Naive thymus-derived CD4-positive, alpha-beta T cell (primary cell): ENCODE measurements at places on chromosomes 12 and 14. TPM values are rescaled to one million over a fixed set of nuclear protein-coding genes. Genes with fewer than 3 reads are reported as not detected.
A peak's percentile ranks its signal among the peaks of the same experiment; 100 is the strongest.

DNA sequence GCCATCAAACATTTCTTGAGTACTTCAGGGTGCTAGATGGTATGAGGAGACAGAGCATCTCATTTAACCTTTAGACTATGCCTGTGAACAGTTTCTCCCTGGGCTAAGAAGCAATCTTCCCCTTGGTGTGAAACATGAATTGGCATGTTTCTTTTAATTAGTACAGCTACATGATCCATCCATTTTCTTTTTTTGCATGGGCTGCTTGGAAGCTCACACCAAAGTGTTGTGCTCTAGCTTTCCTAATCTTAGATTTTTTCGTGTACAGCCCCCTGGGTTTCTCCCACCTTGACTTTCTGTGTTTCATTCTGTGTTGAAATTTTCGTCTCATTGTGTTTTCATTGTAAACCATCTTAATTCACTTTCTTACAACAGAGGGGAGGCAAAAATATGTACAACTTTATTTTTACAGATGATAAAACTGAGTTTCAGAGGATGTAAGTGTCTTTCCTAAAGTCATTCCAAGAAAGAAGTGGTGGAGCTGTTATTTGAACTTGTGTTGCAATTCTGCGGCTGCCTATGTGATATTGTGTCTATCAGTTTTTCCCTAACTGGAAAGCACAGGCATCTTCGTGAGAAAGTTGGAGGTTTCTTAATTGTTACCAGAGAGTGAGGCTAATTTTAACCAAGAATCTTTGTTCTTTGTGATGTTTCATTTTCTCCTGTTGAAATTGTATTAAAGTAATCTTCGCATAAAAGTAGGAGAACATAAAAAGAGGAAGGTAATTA lies 64.5 kb downstream of the DAAM1 start:
- no peak overlapping the region for H3K4me3 ChIP-seq
- no peak for DNase-seq
- no peaks in the 10 kb centered on the region for H3K4me1 ChIP-seq
- no peak overlapping the region for H3K27ac ChIP-seq

DNA sequence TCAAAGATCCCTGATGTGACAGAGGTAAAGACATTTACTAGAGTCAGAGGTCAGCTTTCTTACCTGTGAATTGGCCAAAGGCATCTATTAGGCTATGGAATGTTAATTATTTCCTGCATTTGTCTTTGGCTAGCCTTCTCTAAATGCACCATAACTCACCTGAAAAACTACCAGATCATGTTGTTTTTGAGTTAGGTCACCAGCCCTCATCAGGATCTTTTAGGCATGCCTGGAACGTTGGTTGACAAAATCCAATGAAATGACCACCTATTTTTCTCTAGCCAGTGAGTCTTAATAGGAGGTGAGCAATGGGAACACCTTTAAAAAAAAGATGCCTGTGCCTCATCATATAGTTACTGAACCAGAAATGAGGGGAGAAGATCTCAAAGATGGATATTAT lies 46.2 kb downstream of the ANO4 start:
- no peak overlapping the region for H3K4me3 ChIP-seq
- no peaks in the 10 kb centered on the region for H3K4me1 ChIP-seq
- no peak for DNase-seq
- H3K27me3 ChIP-seq = no peaks in the 10 kb centered on the region
- H3K36me3 ChIP-seq = no peaks in the 10 kb centered on the region
- H3K27ac ChIP-seq = no peak overlapping the region

- no peak overlapping the region for H3K27ac ChIP-seq
- H3K4me3 ChIP-seq = no peak overlapping the region
- no peak for DNase-seq
- no peaks in the 10 kb centered on the region for H3K36me3 ChIP-seq
- no peaks in the 10 kb centered on the region for H3K4me1 ChIP-seq
These were observed 27.3 kb downstream of the TSHR start for GRCh38 chr14:80982711-80983110.

The KSR2 gene
- not detected for total RNA-seq

DNA sequence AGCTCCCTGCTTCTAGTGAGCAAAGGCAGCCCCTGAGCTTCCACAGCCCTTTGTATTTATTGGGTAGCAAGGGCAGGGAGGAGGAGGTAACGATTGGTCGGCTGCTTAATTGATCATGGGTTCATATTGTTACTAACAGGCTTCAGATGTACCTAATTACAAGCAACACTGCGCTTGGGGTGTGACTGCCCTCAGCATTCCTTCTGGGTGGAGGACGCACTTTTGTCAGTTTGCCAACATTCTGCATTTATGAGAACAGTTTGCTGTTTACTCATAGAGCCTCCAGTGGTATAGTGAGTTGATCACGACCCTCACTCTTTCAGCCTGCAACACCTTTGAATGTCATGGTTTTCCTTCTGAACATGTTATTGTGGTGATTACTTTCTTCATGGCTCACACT lies 9.6 kb downstream of the TSHR start:
- peaks cover under 1% of the 10 kb centered on the region for H3K4me1 ChIP-seq
- no peak overlapping the region for H3K27ac ChIP-seq
- H3K27me3 ChIP-seq = no peaks in the 10 kb centered on the region
- no peak for DNase-seq

DNA sequence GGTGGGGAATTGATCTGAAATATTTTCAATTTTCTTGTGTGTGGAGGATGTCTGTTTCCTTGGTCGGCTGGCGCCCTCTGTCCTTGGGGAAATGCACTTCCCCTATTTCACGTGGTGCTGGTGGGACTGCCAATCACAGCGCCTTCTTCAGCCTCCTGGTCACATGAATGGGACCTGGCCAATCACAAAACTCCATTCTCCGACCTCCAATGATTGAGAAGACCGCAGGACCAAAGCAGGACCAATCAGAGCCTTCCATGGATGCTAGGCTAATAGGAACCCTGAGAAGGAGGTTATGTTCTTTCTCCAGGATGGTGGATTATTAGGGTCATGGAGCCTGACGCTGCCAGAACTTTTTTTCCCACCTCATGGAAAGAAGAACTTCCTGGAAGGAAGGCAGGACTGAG lies 188.7 kb downstream of the TTC8 start:
- no peak overlapping the region for H3K27ac ChIP-seq
- no peaks in the 10 kb centered on the region for H3K36me3 ChIP-seq
- H3K4me1 ChIP-seq = no peaks in the 10 kb centered on the region
- H3K27me3 ChIP-seq = no peaks in the 10 kb centered on the region
- no peak overlapping the region for H3K4me3 ChIP-seq

The NAV3 gene
- not detected in 2 replicates for total RNA-seq

The FGF6 gene
- not detected for total RNA-seq

DNA sequence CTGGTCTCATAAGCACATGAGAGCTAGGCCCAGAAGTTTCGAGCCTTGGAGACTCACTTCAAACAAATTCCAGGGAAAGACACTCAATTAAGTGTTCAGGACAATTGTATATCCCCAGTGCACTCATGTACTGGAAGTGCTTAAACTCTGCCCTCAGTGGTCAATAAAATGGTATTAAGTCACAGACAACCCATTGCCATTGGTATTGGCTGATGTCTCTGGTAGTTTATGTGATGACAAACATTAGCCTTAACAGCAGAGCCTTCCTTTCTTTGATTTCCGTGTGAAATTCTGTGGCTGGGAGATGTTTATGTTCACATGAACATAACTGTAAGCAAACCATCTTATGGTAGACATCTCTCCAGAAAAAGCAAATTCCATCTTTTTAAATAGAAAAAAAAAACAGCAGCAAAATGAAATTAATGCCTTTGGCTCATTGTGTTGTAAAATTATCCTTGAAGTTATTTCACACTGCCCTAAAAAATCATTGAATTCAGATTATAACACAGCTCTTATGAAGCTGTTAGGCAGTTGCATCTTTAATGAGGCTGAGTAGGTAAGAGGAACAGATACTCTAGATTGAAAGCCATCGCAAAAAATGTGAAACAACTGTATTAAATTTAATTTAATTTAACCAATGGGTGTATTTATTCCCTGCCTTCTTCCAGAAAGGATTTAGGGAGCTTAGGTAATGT lies 216.2 kb upstream of the PLEKHG7 start:
- DNase-seq = no peak
- H3K4me3 ChIP-seq = no peak overlapping the region
- H3K36me3 ChIP-seq = no peaks in the 10 kb centered on the region
- H3K27me3 ChIP-seq = no peaks in the 10 kb centered on the region
- H3K27ac ChIP-seq = no peak overlapping the region
- no peaks in the 10 kb centered on the region for H3K4me1 ChIP-seq

The LRRK2 gene
- not detected in 2 replicates for total RNA-seq

- no peaks in the 10 kb centered on the region for H3K4me1 ChIP-seq
- H3K27ac ChIP-seq = no peak overlapping the region
- no peaks in the 10 kb centered on the region for H3K27me3 ChIP-seq
- H3K4me3 ChIP-seq = no peak overlapping the region
These were observed 140.9 kb downstream of the TGFB3 start for GRCh38 chr14:75840911-75841310.

- no peaks in the 10 kb centered on the region for H3K36me3 ChIP-seq
- no peak overlapping the region for H3K27ac ChIP-seq
- H3K27me3 ChIP-seq = no peaks in the 10 kb centered on the region
These were observed 17.4 kb upstream of the KCNH3 start for GRCh38 chr12:49521389-49521788.

GRCh38 chr12:67991158-67991557 lies 1.9 kb downstream of the IFNG-AS1 start:
- peak overlapping the region; percentile 10 for H3K4me3 ChIP-seq
- no peaks in the 10 kb centered on the region for H3K36me3 ChIP-seq
- H3K27ac ChIP-seq = no peak overlapping the region
- peaks cover 17% of the 10 kb centered on the region for H3K4me1 ChIP-seq

DNA sequence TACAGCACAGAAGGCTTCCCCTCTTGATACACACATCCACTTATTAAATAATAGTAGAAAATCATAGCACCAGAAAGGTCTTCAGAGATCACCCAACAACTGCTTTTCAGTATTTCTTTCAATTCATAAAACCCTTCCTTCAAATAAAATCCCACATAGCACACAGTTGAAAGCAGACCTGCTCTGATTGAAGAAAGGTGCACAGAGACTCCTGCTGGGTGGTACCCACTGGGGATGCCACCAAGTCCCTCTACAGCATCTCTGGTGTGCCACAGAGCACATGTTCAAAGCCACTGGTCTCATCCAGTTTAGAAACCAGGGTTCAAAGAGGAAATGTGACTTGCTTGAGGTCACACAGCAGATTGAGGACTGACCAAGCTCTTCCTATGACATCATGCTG lies 427.5 kb downstream of the BCL11B start:
- H3K27ac ChIP-seq = no peak overlapping the region
- no peaks in the 10 kb centered on the region for H3K36me3 ChIP-seq
- H3K4me3 ChIP-seq = no peak overlapping the region
- H3K4me1 ChIP-seq = no peaks in the 10 kb centered on the region
- no peak for DNase-seq

DNA sequence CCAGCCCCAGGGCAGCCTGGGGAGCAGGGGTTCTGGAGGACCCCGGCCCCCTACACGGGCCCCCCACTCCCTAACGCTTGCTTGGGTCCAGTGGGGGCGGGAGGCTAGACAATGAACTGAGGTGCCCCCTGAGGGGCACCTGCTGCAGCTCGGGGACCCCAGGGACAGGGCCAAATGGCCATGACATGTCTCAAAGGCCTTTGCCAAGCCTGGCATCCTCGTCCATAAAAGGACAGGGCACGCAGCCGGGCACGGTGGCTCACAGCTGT lies 11.7 kb upstream of the C14orf180 start:
- H3K27me3 ChIP-seq = no peaks in the 10 kb centered on the region
- H3K4me1 ChIP-seq = peaks cover 4% of the 10 kb centered on the region

DNA sequence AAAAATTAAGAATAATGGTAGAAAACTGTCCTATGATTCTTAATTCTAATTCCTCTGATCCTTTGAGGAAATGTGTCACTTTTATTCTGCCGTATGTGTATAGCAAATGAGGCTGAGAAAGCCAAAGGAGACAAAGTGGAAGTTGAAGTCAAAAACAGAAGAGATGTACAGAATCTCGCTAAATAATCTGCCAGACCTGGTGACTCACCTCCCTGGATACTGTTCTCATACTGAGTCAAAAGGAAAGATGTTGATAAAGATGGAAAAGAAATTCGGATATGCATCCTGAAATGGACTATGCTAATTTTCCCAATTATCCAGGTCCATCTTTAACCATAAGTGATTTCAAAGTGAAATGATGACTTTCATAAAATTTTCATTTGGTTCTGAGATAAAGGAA lies 92.5 kb downstream of the DUSP6 start:
- no peaks in the 10 kb centered on the region for H3K36me3 ChIP-seq
- no peak overlapping the region for H3K27ac ChIP-seq
- DNase-seq = no peak
- no peaks in the 10 kb centered on the region for H3K27me3 ChIP-seq
- no peaks in the 10 kb centered on the region for H3K4me1 ChIP-seq

DNA sequence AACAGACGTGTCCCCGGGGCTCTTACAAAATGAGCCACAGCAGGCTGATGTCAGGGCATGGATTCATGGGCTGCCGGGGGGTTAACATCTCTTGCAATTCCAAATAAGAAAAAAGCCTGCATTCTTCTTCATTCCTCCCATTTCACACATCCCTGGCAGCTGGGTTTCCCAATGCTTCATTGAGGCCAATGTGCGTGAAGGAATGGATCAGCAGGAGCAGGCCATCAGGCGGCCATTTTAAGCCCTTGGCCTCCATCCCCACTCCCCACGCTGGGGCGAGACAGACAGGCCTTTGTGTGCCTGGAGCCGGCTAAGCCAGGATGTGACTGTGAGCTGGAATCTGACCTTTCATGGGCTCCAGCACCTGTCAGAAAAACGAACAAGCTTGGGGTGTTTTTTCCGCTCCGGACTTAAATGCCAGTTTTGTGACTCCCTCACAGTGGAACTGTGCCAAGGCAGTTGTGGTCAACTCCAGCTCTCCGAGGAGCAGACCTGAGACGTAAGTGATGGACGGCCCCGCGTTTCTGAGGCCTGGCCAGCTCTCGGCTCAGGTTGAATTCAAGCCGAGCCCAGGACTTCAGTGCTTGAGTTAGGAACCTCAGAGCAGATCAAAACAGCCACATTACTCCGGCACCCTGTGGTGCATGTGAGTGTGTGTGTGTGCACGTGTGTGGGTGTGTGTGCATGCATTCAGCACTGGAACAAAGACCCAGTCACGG lies 133.1 kb downstream of the TMEM30B start:
- H3K4me3 ChIP-seq = no peak overlapping the region
- H3K4me1 ChIP-seq = no peaks in the 10 kb centered on the region
- no peak overlapping the region for H3K27ac ChIP-seq

DNA sequence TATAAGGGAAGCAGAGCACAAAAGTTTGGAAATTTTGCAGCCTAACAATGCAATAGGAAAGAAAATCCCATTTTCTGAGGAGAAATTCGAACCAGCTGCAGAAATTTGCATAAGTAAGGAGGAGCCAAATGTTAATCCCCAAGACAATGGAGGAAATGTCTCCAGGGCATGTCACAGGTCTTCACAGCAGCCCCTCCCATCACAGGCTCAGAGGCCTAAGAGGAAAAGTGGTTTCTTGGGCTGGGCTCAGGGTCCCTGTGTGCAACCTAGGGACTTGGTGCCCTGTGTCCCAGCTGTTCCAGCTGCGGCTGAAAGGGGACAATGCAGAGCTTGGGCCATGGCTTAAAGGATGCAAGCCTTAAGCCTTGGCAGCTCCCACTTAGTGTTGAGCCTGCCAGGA lies 190.0 kb downstream of the MDGA2 start:
- no peaks in the 10 kb centered on the region for H3K27me3 ChIP-seq
- H3K36me3 ChIP-seq = no peaks in the 10 kb centered on the region
- no peak overlapping the region for H3K27ac ChIP-seq
- DNase-seq = no peak
- H3K4me3 ChIP-seq = no peak overlapping the region
